Stimulated activated CD4-positive, alpha-beta T cell treated with anti-CD3 and anti-CD28 coated beads, Interleukin-1b, Interleukin-23, amount 100 ng/mL, for 1 hour (primary cell): ENCODE measurements at places on chromosomes 11 and 22.

DNA sequence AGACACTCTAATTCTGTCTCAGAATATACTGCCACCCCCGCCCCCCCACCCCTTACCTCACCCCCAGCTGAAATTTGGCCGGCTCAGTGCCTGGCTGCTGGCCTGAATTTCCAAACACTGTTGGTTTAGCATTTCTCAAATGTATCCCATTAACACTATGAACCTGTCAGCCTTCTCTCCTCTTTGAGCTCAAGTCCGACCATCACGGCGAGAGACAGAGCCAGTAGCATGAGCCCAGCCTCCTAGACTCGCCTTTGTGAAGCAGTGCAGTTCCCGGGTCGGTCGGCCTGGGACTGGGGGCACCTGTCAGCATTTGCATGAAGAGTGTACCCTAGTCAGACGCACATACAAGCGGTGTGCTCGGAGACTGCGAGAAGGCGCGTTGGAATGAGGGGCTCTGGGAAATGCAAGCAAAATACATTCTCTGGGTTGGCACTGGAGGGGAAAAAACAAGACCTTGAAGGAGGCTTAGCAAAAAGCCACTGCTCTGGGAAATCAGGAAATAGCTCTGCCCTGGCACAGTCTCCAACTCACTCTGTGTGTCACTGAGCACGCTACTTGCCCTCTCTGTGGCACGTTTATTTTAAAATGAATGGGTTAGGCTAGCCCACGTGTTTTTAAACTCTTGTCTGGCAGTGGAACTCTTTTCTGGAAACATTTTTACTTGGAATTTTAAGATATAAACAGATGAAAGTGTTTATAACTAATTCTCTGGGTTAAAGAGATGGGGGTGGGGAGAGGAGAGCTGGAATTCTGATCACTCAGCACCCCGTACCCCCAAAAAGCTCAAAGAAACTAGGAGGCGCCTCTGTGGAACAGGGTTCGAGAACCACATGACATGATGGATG is 108.3 kb downstream of the TIMP3 start:
- DNase-seq: no peak

DNA sequence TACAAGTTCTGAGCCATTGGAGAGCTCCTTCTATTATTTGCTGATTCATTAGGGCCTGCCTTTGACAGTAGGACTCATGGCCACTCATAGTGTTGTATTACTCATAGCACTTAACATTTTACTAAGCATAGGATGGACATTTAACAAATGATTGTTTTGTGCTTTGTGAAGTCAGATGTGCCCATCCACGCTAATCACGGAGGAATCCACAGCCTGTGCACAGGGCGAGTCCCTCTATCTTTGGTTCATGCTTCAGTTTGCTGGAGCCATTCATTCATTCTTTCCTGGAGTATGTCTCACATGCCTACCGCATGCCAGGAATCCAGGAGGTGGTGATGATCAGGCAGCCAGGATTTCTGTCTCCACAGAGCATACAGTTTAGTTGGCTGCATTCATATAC is 254.1 kb downstream of the NTM start:
- no peak for DNase-seq

- no peak for DNase-seq
Measured at GRCh38 chr22:46584081-46584921, 35.9 kb upstream of the GRAMD4 start.

DNA sequence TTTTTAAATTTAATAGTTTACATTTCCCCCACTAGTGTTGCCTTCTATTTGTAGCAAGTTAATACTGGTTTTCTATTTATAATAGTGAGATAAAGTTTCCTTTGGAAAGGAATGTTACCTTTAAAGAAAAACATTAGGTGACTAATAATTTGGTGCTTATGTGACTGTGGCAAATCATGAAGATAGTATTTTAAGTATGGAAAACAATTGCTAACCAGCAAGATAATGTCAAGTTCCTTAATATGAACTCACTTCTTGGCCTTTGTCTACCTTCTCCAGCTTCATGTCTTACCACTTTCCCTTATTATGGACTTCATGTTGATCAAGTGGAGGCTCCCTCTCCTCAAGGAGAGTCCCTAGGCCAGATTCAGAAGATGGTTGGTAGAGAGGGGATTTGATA is 27.2 kb downstream of the ARHGEF12 start:
- DNase-seq: no peak

DNA sequence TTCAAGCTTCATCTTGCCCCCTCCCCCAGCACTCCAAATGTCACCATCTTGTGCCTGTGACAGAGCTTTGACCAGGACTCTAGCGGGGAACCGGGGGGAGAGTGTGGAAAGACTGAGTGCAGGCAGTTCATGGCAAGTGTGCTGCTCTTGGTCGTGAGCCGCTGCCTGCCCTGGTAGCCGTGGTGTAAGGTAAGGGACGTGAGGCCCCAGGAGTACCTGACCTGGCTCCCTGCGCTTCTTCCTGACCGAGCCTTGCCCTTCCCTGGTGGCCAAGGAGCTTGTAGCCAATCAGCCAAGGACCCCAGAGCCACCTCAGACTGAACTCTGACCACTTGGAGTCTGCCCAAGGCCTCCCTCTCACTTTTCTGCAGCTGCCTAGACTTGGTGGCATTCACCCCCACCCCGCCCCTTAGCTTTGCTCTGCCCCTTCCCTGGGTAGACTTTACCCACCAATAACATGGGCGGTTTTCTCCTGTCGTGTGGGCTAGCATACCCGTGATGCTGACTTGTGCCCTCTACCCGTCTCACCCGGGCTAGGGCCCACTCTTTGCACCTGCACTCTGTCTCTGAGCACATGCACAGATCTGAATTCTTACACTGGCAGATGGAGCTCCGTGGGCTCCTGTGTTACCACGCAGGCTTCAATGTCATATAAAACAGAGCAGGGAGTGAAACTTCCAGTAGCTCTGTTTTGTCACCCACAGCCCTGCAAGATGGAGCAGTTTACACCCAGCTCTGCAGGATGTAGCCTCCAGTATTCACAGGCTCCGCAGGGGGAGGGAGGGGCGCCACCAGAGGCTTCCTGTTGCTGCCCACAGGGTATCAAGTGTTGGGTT is 1.5 kb downstream of the DGKZ start:
- no peak for DNase-seq

- no peak for DNase-seq
Measured at GRCh38 chr11:101014600-101015285, 114.9 kb downstream of the PGR start.

DNA sequence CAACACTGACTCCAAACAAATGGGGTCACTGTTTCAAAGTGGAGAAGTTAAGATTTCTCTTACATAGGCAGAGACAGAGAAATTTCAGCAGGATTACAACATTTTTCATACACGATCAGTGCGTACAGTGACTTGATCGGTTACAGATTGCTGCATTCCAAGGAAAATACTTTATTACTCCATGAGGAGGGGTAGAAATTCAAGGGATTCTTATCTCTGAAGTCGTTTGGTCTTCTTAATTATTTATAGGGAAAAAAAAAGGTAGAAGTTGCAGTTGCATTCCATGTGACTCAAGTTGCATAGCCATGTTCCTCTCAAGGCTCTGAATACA is 10.7 kb upstream of the SMIM38 start:
- DNase-seq: no peak

- no peak for DNase-seq
Measured at GRCh38 chr11:69813839-69814238, 5.4 kb downstream of the FGF3 start.

- DNase-seq: no peak
Measured at GRCh38 chr11:126476977-126477376, 121.5 kb downstream of the ST3GAL4 start.

DNA sequence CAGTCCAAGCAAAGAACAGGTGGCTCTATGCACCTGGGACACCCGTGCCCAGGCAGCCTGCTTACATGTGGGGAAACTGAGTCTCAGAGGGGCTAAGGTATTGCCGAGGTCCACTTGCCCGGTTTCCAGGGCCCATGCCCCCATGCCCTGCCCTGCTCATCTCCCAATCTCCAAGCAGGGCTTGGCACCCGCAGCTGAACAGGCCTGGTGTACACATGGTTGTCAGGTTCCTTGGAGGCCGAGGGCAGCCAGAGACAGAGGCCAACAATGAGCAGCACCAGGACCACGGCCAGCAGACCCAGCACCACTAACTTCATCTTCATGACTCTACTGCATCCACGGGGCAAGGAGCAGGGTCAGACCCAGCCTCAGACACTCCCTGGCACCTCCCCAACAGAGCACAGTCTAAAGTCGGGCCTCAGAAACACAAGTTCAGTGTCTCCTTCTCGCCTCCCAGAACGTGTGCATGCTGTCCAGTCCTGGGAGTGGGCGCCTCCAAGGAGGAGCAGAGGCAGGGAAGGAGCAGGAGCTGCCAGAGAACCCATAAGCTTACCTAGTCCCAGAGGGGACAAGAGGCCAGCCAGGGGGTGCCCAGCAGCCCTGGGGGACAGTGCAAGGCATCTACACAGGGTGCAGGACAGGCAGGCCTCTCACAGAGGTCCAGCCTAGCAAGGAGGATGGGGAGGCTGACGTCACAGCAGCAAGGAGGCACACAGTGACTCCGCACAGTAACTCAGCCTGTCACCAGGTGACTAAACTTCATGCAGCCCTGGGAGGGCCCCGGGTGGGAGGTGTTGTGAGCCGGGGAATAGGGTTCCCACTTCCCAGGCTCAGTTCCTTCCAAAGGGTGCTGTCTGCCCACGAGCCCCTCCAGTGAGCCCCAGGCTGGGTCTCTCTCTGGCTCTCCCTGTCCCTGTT is 20.2 kb upstream of the RGL4 start:
- no peak for DNase-seq

DNA sequence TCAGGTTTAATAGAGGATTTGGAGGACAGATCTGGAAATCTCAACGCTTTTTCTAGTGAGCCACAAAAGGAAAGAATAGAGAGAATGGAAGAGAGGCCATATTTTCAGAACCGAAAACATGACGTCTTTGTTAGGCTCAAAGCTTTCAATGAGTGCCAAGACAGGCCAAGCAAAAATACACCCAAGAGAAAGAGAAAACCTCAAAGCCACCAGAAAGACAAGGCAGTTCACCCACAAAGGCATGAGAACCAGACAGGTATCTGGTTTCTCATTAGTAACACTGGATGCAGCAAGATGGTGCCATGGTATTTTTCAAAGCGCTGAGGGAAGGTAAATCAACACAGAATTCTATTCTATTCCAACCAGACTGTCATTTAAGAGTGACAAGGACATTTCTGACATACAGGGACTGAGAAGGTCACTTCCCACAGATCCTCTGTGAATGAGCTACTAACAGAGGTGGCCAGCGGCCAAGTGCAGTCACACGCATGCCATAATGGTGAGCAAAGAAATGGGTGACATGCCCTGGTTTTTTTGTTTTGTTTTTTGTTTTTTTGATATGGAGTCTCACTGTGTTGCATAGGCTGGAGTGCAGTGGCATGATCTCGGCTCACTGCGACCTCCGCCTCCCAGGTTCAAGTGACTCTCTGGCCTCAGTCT is 41.9 kb downstream of the TOLLIP start:
- DNase-seq: no peak

DNA sequence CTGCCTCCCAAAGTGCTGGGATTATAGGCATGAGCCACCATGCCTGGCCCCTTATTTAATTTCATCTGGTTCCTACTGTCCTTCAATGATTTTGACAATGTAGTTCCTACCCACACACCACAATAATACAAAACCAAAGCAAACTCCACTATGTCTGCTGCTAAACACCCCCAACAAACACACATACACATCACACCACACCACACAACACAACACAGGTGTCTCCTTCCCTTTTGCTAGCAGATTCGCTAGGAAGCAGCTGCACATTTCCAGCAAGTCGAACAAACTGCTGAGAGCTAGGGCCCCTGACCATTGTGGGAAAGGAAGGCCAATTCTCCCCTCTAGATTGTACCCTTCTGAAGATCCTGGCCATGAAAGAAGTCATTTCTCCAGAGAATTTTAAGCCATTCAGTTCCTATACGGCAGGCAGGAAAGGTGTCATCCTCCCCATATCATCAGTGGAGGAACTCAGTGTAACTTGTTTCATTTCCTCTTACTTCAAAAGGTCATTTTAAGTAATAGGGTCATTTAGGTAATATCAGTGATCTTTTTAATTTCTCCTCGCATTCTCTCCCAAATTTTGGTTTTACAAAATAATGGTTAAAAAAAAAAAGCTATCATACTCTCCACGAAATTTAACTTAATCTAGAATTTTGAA is 18.5 kb downstream of the NUMA1 start:
- no peak for DNase-seq

GRCh38 chr11:122192634-122193255 is 76.7 kb upstream of the BLID start:
- DNase-seq: no peak

GRCh38 chr11:107834995-107835394 is 23.6 kb downstream of the SLC35F2 start:
- DNase-seq: no peak

DNA sequence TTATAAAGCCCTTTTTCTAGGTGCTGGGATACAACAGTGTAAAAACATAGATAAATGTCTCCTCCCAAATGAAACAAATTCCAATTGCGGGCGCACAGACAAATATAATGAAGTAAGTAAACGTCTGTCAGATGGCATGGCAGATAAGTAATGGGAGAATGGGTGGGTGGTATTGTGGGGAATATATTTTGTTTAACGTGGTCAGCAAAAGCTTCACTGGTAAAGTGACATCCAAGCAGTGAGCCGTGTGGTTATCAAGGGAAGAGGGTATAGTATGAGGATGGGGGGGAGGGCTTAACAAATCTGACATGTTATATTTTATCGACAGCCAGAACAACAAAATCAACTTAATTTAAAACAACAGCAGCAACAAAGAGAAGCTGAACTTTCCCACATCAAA is 1.2 kb downstream of the SVIP start:
- DNase-seq: no peak

DNA sequence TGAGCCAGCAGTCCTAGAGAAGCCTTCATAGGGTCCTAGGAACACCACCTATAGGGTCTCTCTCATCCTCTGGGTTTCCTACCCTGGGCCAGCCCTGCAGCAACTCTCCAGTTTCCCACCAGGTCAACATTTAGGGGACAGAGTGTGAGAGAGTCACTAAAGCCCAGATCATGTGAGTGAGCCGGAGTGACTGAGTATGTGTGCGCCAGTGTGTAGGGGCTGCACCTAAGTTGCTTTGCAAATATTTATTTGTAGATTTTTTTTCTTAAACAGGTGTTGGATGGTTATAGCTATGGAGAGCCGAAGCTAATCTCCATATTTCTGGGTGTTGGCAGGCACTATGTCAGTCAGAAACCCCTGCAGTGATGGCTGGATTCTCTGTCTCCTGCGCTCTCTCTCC is 232.5 kb upstream of the NCAM1 start:
- no peak for DNase-seq

- DNase-seq: no peak
Measured at GRCh38 chr11:57133366-57134038, 48.3 kb upstream of the LRRC55 start.

DNA sequence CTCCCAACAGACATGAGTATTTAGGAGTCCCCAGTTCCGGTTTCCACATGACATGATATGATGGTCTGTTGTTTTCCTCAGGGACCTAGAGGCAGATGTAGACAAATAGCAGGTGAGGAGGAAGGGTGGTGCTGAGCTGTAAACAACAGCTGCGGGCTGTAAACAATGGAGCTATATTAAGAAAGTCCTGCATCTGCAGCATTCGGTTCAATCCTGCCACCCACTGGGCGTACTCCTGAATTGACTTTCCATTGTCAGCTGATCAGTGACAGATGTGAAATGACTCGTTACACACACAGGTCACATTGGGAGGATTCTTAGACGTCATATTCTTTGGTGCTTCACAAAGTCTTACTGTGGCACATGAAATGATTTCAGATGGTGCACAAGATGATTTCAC is 26.8 kb upstream of the RAG1 start:
- DNase-seq: no peak
